ENCODE measurements at places on chromosomes 11 and 22. TPM values are rescaled to one million over a fixed set of nuclear protein-coding genes. Genes with fewer than 3 reads are reported as not detected.
A peak's percentile ranks its signal among the peaks of the same experiment; 100 is the strongest.

BATF2 gene
- total RNA-seq: not detected

OR8D1 gene
- total RNA-seq: not detected

GRCh38 chr11:2535673-2536439, 91.0 kb downstream of the KCNQ1 start:
- no peaks in the 10 kb centered on the region for H3K27me3 ChIP-seq
- DNase-seq: peak; percentile 38
- H3K36me3 ChIP-seq: no peaks in the 10 kb centered on the region

DNA sequence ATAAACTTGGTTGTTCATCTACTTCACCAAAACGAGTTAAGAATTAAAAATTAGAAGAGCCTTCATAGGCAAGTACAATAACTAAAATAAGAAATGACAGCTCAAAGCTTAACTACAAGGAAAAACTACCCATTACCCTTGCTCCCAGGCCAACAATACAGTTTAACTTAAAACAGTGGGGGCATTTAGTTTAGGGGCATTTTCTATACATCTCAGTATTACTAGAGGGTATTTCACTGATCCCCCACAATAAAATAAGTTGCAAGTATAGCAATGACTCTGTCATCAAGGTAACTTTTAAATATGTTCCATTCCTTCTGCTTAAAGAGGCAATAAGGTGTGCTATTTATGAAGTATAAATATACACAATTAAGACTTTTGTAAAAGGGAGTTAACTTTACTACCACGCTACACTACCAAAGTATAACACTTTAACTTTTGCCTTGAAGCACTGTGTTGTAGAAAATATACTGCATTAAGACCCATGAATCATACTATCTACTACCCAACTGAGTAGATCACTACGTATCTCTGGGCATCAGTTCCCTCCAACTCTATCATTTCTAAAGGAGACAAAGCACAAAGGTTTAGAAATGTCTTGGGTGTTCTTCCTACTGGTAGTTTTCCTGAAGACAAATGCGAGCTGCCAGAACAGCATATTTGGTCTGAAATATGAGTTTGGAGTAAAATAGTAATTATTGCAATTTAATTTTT, 29.8 kb downstream of the CHORDC1 start:
- no peak overlapping the region for H3K4me3 ChIP-seq
- no peaks in the 10 kb centered on the region for H3K36me3 ChIP-seq
- H3K27ac ChIP-seq: no peak overlapping the region
- H3K27me3 ChIP-seq: no peaks in the 10 kb centered on the region

- DNase-seq: no peak
- H3K27me3 ChIP-seq: no peaks in the 10 kb centered on the region
- H3K4me1 ChIP-seq: no peaks in the 10 kb centered on the region
- no peak within 1 kb of the TSS for H3K4me3 ChIP-seq
These were observed at the start of gene OR52N5 for GRCh38 chr11:5783255-5783654. TSS of gene OR52N5 (minus strand) at chr11:5783355. CDS start at chr11:5778634, 4,721 bp downstream.

DNA sequence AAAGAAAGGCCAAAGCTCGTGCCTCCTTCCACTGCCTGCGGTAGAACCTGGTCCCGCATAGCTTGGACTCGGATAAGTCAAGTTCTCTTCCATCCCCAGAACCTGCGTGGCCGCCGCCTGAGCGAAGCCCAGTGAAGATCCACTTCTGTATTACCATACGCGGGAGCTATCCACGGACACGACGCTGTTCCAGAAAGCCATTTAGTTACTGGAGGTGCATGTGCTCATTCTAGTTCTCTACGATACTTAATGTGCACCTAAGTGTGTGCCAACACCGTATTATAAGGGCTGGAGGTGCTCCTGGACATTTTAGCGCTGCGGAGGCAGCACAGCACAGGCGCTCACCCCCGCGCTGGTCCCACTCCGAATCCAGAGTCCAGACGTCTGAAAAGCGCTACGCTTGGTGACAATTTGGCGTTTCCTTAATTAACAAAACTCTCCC, 1.4 kb downstream of the WT1 start:
- peak overlapping the region; percentile 74 for H3K27ac ChIP-seq
- H3K27me3 ChIP-seq: peaks cover 23% of the 10 kb centered on the region
- DNase-seq: no peak
- H3K4me1 ChIP-seq: no peaks in the 10 kb centered on the region
- no peak overlapping the region for H3K4me3 ChIP-seq

GRCh38 chr11:110566577-110566976, 136.8 kb downstream of the FDX1 start:
- DNase-seq: no peak
- H3K27me3 ChIP-seq: no peaks in the 10 kb centered on the region
- H3K4me3 ChIP-seq: no peak overlapping the region

DNA sequence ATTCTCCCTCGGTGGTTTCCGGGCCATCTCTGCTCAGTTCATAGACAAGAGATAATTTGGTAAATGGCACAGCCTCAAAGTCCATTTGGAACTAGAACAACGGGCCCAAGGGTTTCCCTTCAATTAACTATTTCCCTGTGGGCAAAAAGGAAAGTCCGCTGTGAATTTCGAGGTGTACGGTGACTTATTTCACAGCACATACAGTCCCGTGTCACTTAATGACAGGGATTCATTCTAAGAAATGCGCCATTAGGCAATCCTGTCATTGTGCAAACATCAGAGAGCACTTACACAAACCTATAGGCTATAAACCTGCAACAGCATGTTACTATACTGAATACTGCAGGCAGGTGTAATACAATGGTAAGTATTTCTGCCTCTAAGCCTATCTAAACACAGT, 551.6 kb downstream of the OPCML start:
- no peaks in the 10 kb centered on the region for H3K4me1 ChIP-seq
- DNase-seq: no peak
- H3K36me3 ChIP-seq: no peaks in the 10 kb centered on the region
- no peaks in the 10 kb centered on the region for H3K27me3 ChIP-seq
- no peak overlapping the region for H3K4me3 ChIP-seq

DNA sequence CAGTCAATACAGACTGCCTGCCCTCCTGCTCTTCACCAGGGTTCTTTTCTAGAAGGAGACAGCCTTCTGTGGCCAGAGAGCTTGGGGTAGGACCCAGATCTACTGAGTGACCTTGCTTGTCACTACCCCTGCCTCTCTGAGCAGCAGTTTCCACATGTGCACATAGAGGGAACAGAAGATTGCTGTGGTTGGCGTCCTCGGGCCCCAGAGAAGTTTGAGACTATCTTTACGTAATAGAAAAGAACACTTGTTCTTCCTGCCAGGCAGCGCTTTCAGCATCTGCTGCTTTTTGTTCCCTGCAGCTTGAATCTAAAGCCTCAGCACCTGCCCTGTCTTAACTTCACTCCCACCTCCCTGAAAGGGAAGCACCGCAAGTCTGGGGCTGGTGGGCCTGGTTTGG, 1.9 kb upstream of the FKBP2 start:
- no peak for DNase-seq
- H3K4me1 ChIP-seq: peaks cover 34% of the 10 kb centered on the region
- H3K4me3 ChIP-seq: no peak overlapping the region
- H3K36me3 ChIP-seq: no peaks in the 10 kb centered on the region

GRCh38 chr11:130882138-130882551, 34.1 kb downstream of the SNX19 start:
- H3K36me3 ChIP-seq: peaks cover 32% of the 10 kb centered on the region
- no peaks in the 10 kb centered on the region for H3K4me1 ChIP-seq
- no peak overlapping the region for H3K4me3 ChIP-seq
- H3K27me3 ChIP-seq: no peaks in the 10 kb centered on the region
- no peak overlapping the region for H3K27ac ChIP-seq

- H3K27me3 ChIP-seq: no peaks in the 10 kb centered on the region
- no peaks in the 10 kb centered on the region for H3K4me1 ChIP-seq
- no peaks in the 10 kb centered on the region for H3K36me3 ChIP-seq
- no peak overlapping the region for H3K27ac ChIP-seq
These were observed 243.6 kb upstream of the LUZP2 start for GRCh38 chr11:24253237-24253760.
